Kasumi-1 (cell line): ENCODE measurements at places on chromosomes 1 and 21.

GRCh38 chr1:239155466-239156091 is 230.8 kb upstream of the CHRM3 start:
- DNase-seq = no peak

GRCh38 chr1:87213135-87213515 is 115.6 kb upstream of the LMO4 start:
- DNase-seq = no peak

GRCh38 chr21:15095326-15095725 is 30.5 kb upstream of the NRIP1 start:
- no peak for DNase-seq

DNA sequence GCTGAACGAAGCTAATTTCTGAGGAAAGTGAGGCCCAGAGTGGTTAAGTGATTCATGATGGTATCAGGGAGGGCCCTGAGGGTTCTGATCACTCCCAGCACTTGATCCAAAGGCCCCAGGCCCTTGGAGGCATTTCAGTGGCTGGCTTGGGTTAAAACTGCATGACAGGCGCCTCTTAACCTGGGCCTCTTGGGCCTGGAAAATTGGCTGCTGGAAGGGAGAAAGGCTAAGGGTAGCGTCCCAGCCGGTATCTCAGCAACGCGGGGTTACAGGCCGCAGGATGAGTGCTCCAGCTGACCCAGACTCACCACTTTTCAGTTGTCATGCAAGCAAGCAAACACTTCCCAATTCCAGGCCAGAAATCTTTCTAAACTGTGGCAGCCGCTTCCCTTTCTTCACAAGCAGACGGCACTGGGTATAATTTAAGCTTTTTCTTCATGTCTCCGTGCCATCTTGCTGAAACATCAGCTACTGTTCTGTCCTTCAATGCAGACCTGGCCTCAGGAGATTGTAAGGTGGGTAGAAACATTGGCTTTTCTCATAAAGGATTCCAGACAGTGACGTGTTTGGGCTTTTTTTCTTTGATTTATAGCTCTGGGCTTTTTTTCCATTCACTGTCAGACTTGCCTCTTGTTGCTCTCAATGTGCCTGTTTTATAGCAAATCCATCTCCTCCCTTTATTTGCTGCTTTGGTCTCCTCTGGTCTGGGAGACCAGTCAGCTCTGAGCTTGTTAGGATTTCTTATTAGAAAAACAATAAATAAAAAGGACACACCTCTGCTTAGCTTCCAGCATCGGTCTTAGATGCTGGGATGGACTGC is 229.1 kb downstream of the KCNJ6 start:
- DNase-seq = no peak

- DNase-seq = no peak
These were observed 330.0 kb downstream of the BRINP3 start for GRCh38 chr1:190147616-190148015.

GRCh38 chr1:246577720-246578106 is 11.5 kb downstream of the CNST start:
- peak; percentile 73 for DNase-seq

- no peak for DNase-seq
These were observed 41.1 kb upstream of the SRP9 start for GRCh38 chr1:225736437-225737098.

- peak; percentile 95 for DNase-seq
These were observed 197.2 kb downstream of the ADSS2 start for GRCh38 chr1:244254467-244254866.

DNA sequence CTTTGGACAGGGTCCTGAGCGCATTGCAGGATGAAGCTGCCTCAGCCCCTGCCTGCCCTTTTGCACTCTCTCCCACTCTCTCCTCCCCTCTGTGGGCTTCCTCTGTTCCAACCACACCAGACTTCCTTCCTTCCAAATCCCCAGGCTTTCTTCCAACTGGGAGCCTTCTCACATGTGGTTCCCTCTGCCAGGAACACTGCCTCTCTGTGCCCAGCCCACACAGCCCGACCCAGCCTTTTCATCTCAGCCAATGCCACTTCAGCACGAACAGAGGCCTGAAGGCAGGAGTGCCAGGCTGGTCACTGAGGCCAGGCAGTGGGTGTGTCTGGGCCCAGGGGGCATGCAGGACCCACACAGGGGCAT is 5.9 kb downstream of the SELENON start:
- no peak for DNase-seq
